ENCODE measurements at places on chromosomes 4 and X.

GRCh38 chr4:150436598-150437370, 145.2 kb upstream of the MAB21L2 start:
- no peak for DNase-seq

DNA sequence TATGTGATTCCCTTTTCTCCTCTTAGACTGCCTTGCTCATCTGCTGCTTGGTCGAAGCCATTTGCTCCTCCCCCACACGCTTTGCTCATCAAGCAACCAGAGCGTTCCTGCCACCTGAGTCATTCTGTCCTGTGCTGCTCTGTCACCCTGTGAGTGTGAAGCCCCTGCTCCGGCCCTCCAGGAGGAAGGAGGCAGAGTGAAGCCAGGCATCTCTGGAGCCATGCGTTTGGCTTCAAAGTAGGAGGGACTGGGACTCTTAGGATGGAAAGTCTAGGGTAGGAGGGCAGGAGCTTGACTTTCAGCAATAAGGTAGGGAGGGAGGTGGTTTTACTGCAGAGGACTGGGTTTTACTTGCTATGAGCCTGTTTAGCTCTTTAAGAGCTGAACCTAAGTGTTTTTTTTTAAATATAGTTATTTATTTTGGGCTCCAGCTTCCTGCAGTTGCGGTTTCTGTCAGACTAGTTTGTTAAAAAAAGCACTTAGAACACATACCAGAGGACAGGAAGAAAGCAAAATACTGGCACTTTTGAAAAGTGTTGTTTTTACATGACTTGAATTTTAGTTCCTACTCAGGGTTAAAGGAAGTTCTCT, 63.6 kb downstream of the SPINK2 start:
- peak; percentile 79 for DNase-seq

- no peak for DNase-seq
Observed at GRCh38 chr4:7753931-7754465, 185.7 kb downstream of the AFAP1 start.

DNA sequence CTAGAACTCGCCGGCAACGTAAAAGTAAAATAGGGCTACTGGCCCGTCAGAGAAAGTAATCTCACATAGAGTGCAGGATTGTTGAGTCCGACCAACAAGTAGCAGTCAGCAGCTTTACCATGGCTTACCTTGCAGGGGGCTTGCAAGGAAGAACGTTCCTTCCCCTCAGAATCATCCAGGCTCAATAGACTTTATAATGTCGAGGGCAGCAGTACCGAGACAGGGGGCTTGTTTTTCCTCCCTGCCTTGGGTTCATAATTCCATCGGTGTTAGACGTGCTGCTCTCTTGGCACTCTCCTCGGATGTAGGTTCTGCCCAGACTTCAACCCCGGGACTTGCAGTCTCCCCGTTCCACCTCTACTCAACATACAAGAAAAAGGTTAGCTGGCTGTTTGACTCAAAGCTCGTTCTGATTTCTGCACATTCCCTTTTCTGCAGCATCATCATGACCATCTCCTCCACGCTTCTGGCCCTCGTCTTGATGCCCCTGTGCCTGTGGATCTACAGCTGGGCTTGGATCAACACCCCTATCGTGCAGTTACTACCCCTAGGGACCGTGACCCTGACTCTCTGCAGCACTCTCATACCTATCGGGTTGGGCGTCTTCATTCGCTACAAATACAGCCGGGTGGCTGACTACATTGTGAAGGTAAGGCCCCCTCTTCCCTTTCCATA, 1.5 kb downstream of the SLC10A4 start:
- no peak for DNase-seq

DNA sequence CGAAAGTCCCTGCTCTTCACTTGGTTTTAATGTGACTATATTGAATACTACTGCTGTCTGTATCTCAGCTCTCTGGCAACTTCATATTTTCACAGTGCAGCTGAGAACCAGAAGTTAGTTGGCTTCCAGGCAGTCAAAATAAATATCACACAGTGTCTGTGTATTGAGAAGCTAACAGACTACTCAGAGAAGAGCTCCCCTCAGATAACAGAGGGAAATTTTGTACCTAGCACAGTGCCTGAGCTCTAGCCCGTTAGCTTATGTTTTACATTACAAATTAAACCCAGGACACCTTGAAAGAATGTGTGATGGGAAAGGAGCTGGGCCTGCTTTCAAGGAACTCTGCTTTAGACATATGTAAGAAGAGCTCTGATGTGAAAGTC, 22.7 kb downstream of the JADE1 start:
- no peak for DNase-seq

DNA sequence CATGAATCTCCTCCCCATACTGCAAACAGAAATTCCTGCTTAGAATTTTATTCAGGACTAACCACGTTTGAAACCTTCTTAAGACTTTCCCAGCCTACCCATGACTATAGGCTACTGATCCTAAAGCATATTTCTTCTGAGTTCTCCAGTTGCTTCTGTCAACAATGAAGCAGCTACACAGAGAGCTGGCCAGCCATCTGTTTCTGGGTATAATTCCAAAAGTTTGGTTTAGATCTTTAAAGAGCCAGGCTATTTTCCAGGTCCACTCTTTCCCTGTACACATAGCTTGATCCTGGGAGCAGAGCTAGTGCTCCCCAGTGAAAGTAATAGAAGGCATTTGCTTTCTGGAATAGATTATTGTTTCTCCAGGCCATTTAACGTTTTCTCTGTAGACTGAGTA, 4.0 kb upstream of the ITM2A start:
- no peak for DNase-seq

DNA sequence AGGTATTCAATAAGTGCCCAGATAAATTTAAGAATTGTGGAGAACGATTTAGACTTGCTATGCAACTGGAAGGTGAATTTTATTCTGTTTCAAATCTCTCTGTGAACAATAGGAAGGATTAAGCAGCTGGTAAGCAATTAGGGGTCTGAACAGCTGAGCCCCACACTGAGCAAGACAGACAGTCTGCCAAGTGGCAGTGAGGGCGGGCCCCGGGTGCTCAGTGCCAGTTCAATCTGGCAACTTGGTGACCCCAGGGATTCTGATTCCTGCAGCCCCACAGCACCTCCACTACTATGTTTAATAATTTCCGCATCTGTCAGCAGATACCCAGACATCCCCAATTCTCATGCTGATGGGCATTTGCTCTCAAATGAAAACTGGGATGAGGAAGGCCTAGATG, 317.3 kb downstream of the PPP1R2C start:
- DNase-seq = no peak

GRCh38 chr4:138841343-138841742, 174.2 kb upstream of the NOCT start:
- no peak for DNase-seq

GRCh38 chr4:20043991-20044390, 207.7 kb upstream of the SLIT2 start:
- DNase-seq = no peak

DNA sequence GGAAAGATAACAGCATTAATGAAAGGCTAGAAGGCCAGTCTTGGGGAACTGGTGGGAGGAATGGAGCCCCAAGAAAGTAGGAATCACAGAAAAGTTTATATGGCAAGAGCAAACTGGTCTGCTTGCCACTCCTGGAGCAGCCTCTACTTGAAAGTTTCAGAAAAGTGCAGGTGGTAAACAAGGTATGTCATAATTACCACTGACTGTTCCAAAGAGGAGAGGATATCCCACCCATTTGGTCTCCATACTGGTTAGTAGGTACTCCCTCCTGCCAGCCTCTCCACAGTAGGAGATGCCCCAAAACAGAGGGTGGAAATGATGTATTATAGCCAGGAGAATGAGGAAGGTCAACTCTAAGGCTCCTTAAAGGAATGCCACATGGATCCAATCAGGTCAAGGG, 145.1 kb downstream of the INPP4B start:
- DNase-seq = no peak

GRCh38 chrX:24167719-24168472, 18.4 kb downstream of the ZFX start:
- no peak for DNase-seq

GRCh38 chrX:125405339-125405738, 85.7 kb downstream of the TEX13C start:
- DNase-seq = no peak

DNA sequence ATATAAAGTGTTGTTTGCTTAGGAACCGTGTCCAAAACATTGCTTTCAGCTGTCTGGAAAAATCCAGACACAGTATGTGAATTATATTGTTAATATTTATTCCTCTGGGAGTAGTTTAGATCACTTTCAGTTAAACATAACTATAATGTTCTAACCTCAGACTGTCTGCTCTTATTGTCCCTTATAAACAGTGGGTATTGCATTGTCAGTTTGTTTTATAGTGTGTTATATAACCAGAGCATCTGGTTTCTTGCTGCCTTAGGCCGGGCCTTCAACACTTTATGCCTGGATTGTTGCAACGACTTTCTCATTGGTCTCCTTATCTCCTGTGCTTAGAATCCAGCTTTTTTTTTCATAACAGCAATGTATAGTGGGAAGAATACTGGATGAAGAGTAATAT, 26.4 kb downstream of the ATG4A start:
- no peak for DNase-seq

GRCh38 chrX:20205927-20206708, 60.6 kb downstream of the RPS6KA3 start:
- no peak for DNase-seq

DNA sequence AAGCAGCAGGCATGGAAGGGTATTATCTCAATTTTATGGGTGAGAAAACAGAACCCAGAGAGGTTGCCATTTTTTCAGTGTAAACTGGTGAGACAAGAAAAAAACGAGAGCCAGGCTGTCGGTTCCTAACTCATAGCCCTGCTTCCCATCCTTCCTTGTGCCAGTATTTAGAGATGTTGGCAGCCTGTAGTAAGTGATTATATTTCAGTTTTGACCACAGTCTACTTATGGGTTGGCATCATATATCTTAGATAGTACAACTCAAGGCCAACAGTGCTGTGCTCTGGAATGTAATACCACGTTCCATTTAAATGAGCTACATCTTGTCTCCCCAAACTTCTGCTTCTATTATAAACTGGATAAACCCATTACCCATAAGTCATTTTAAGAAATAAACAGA, 40.8 kb downstream of the XK start:
- no peak for DNase-seq

GRCh38 chrX:26026179-26026578, 112.0 kb upstream of the MAGEB18 start:
- no peak for DNase-seq

DNA sequence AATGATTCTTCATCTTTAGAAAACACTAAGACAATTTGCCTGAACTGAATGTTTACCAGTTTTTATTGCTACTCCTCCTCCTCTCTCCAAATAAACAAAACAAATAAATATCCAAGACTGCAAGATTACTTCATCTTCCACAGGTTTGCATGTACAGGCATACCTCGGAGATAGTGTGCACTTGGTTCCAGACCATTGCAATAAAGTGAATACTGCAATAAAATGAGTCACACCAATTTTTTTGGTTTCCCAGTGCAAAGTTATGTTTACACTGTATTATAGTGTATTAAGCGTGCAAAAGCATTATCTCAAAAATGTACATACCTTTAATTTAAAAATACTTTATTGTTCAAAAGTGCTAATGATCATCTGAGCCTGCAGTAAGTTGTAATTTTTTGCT, 53.3 kb downstream of the FBXL5 start:
- no peak for DNase-seq

DNA sequence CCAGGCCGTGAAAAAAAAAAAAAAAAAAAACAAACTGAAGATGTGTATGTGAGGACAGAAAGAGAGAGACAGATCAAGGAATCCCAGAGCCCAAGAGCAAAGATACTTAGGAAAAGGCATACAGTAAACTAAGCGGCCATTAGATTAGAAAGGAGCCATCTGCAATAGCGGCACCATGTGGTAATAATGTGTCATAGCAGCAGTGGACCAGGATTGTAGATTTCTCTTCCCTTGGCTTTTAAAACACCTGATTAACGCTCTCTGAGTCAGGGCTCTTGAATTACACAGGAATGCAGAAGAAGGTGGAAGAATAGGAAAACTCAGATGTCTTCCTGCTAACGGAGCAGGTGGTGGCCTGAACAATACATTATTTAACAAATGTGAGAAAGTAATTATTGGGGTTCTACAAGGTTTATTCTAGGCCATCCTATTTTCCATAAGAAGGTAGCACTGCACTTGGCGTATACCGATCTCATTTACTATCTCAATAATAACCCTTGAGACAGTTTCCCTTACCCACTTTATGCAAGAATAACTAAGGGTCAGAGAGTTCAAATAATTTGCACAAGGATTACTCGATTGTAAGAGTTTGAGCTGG, 182.7 kb downstream of the KCNIP4 start:
- no peak for DNase-seq

GRCh38 chr4:74649193-74649592, 145.1 kb downstream of the BTC start:
- DNase-seq = no peak

DNA sequence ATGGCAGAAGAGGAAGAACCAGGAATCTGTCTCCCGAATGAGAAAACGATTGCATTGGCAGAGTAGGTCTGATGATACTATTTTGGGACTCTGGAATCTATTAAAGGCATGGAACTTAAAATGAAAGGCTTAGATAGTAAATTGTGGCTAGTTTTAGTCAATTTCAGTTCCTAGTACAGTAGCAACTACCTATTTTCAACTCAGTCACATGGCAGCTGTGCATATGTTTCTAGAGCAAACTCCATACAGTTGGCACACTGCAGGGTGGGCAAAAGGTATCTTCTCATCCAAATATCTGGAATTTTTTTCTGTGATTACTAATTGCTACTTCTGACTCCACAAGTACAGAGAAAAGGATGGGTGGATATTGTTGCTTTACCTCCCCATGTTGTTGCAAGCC, 663.6 kb downstream of the PCDH7 start:
- DNase-seq = no peak

DNA sequence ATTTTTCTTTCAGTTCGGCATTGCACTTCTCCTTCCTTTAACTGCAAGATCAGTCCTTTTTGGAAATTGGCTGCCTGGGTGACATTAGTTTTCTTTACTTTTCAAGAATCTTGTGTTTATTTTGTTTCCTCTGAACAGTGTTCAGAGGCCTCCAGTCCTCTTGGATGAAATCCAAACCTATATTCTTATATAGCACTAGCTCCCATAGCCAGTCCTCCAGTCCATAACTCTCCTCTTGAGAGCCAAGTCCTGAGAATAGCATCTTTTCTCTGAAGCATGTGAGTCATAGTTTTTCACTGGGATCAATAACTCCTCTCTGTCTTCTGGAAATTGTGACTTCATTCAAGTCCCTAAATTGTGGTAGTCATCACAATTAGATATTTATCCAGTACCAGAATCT, 357.5 kb downstream of the RAPGEF2 start:
- no peak for DNase-seq

DNA sequence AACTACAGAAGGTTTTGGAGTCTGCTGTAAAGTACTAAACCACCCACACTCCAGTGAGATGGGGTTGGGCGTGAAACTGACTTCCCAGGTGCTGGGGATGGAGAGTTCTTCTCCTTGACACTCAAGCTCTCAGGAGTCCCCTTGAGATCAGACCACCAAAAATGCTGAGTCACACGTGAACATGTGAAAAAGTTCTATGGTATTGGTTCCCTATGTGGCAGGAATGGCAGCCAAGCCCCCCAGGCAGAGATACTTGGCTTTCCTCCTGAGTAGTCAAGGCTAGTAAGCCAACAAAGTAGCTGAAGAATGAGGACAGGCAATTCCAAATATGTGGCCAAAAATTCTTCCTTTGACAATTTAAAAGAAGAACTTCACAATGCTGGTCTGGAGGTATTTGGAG, 222.0 kb upstream of the ADAMTS3 start:
- no peak for DNase-seq

- DNase-seq = no peak
Observed at GRCh38 chr4:72463724-72464123, 105.3 kb downstream of the ADAMTS3 start.

GRCh38 chr4:85210353-85210752, 243.9 kb upstream of the WDFY3 start:
- DNase-seq = no peak

All from upper lobe of right lung (tissue), 1 donor.